ENCODE measurements at places on chromosomes 2 and 18.

DNA sequence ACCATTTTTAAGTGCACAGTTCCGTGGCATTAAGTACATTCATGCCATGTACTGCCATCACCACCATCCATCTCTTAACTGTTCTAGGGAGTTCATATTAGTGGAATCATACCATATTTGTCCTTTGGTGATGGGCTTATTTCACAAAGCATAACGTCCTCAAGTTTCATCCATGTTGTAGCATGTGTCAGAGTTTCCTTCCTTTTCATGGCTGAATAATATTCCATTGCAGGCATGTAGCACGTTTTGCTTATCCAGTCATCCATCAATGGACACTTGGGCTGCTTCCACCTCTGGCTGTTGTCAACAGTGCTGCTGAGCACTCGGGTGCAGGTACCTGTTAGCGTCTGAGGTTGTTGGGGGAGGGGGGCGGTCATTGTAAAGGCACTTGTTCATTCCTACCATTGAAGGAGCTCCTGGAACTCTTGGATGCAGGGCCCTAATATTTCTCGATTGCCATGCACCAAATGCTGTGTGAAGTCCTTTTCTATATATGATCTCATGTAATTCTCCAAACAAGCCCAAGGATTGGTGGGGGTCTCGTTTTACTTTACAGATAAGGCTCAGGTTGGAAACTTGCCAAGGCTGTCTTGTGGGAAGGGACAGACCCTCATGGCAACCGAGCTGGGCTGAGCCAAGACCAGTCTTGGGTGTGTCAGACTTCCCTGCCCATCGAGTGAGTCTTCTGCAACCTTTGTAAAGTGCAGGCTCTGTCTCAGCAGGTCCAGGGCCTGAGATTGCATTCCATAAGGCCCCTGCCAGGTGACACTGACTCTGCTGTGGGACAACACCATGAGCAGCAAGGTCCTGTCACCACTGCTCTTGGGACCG lies 42.9 kb upstream of the SH3RF3 start:
- DNase-seq = no peak

DNA sequence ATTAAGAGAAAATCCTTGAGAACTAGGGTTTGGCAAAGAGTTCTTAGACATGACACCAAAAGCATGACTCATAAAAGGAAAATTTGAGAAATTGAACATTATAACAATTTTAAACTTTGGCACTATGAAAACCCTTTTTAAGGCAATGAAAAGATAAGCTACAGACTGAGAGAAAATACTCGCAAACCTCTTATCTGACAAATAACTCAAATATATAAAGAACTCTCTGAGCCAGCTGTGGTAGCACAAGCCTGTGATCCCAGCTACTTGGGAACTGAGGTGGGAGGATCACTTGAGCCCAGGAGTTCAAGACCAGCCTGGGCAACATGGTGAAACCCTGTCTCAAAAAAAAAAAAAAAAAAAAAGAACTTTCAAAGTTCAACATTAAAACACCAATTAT lies 70.5 kb downstream of the FAM168B start:
- no peak for DNase-seq

DNA sequence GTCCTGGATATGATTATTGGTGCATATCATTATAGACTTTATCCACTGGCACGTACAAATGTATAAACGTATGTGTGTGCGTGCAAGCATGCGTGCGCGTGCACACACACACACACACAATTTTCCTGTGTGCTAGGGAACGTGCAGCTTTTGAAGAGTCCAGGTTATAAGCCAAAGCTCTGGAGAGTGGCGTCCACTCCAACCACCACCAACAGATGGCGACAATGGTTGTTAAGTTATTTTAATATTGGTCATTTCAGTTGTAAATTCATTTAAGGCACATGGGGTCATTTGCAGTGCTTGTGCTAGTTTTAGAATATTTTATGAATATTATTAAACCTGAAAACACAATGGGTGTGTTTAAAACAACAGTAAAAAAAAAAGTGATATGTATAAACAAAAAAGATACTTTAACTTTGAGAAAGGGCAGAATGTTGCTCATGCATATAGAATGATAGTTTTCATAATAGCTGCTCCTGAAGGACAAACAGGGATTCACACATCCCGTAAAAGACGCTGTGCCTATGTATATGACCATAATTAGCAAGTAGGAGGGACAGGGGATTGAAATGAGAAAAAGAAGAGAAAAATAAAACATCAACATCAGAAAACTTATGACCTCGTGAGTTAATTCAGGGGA lies 124.2 kb upstream of the ITGB6 start:
- DNase-seq = no peak

GRCh38 chr2:222256250-222256649 lies 42.5 kb downstream of the PAX3 start:
- no peak for DNase-seq

- no peak for DNase-seq
These were observed 618.0 kb downstream of the NYAP2 start for GRCh38 chr2:226017537-226017936.

DNA sequence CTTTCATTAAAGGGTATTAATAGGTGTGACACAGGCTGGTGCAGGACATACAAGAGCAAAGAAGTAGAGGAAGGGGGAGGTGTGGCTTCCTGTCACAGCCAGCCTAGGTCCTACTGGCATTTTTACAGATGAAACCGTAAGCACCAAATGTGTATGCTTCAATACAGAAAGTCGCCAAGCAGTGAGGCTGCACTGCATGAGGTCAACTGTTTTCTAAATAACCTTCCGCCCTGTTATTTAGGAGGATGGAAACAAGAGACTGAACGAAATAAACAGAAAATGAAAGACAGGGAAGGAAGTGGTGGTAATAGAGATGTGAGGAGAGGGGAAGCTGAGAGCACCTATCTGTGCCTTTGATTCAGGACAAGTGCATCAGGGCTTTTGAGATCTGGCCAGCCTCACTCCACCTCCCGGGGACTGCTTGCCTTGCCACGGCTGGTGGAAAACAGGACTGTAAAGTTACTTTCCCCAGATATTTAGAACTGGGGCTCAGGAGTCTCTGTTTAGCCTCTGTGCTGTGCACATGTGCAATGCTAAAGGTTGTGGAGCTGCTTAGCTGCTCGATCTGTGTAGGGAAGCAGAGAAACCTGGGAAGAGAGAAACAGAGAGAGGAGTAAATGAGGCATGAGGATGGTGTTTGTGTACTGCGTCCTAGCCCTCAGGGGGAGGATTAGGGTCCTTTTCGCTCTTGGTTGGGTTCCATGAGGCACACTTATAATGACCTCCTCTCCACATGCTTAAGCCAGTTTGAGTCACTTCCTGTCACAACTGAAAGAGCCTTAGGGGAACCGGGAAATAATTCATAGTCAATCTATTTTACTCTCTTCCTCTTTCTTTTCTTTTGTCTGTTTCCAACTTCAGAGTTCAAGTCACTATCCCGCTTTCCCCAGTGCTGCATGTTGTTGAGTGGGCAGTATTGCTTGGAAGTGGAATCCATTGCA lies 62.3 kb upstream of the BOD1L2 start:
- DNase-seq = no peak

- DNase-seq = no peak
These were observed 257.7 kb downstream of the ANAPC1 start for GRCh38 chr2:111626037-111626864.

DNA sequence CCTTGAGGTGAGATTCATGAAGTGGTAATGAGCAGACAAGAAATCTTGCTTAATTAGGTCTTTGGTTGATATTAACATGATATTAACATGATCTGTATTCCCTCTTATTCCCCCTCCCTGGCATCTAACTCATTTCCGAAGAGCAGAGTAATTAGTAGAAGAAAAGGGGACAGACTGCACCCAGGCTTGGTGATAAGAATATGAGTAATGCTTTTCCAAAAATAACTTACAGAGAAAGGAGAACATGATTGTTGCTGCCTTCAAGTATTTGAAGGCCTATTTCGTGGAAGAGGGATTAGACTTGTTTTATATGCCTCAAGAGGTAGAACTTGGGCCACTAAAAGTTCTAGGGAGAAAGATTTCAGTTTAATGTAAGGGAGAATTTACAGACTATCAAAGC lies 130.6 kb upstream of the ATP5MC3 start:
- DNase-seq = no peak

DNA sequence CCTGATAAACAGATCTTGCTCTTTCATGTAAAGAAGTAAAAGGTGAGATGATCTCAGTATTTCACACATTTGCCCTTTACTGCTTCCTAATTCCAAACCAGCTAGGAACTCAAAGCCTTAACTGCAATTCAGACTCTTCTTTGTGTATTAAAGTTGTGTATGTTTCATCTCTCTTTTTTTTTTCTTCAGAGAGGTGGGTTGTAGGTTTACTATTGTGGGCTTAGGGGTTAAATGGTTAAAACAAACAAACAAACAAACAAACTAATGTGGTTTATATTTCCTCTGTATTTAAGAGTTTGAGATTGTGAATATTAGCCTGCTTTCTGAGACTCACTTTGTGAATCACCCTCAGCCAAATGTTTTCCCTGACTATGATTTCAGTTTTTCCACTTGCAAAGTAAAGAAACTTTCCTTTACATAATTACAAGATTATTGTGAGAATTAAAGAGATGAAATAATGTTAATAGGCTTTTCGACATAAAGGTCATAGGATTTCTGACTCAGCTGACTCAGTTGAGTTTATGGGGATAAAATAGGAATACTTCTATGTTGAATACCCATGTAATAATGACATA lies 2.8 kb downstream of the GULP1 start:
- no peak for DNase-seq

- no peak for DNase-seq
These were observed 914 bp upstream of the IWS1 start for GRCh38 chr2:127527001-127527804.

DNA sequence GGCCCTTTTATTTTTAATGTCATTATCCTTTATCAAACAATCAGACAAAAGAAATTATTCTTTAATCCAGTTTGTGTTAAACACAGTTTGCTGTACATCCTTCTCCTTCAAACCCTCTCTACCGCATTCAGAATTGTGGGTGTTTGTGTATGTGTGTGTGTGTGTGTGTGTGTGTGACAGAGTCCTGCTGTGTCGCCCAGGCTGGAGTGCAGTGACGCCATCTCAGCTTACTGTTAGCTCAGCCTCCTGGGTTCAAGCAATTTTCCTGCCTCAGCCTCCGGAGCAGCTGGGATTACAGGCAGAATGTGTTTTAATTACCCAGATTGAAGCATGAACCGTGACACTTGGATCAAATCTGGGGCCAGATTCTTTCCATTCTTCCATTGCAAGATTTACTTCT lies 723.7 kb downstream of the DCDC2C start:
- no peak for DNase-seq

DNA sequence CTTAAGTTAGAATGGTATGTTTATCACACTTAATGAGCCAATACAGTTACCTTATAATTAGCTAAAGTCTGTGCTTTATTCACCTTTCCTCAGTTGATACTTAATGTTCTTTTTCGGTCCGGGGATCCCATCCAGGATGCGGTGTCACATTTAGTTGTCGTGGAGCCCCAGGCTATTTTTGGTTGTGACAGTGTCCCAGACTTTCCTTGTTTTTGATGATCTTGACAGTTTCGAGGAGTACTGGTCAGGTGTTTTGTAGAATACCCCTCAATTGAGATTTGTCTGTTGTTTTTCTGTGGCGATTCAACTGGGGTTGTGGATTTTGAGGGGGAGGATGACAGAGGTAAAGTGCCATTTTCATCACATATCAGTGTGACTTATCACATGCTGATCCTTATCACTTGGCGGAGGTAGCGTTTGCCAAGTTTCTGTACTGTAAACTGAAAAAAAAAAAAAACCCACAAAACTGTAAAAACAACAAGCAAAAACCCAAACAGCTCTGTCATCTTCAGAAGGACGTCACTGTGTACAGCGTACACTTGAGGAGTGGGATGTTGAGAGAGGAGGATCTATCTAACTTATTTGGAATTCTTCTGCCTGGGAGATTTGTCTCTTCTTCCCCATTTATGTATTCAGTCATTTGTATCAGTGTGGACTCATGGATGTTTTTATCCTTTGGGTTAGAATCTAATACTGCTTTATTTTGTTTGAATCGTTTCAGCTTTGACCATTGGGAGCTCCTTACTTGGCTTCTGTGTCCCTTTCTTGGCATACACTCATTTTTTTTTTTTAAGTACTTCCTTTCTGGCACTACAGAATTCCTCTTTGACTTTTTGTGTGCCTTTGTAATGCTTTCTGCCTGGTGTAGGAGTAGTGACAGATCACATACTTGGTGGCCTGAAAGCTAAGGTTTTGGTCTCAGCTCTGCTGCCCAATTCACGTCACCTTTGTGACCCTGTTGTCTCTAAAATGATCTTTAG lies 68.1 kb downstream of the FMNL2 start:
- no peak for DNase-seq

GRCh38 chr18:3455907-3456685 lies 6.1 kb downstream of the TGIF1 start:
- DNase-seq = no peak

GRCh38 chr2:212711856-212712255 lies 173.3 kb upstream of the ERBB4 start:
- no peak for DNase-seq

DNA sequence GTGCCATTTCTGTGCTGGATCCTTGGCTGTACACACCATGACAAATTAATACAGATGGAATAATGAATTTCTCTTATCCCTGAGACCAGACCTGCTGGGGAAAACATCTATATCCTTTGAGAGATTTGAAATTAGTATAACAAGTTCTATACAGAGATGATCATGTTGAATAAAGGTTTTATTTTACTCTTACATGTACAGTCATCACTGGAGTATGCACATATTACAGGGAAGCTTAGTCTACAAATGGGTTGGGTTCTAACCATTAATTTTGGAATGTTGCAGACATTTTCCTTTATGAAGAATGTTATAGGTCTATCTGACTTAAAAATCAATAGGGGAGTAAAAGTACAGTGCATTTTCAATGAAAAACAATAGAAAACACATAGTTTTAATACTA lies 29.9 kb upstream of the MMADHC start:
- DNase-seq = no peak

GRCh38 chr18:36389811-36390581 lies 92.5 kb downstream of the FHOD3 start:
- DNase-seq = no peak

DNA sequence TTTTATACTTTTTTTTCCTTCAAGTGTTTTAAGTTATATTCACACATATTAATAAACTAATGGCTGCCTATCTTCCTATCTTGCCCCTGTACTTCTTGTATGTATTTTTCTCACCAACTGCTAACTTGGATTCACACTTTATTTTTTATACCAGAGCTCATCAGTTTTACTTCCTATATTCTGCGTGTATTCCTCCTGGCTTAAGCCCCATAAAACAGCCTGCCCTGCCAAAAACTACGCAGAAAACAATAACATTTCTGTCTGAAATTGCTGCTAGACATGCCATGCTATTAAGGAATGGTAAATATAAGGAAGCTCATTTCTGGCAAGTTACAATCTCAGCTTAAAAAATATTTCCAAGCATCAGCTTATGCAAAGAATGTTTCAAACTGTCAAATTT lies 172.3 kb downstream of the UBE2E3 start:
- no peak for DNase-seq

DNA sequence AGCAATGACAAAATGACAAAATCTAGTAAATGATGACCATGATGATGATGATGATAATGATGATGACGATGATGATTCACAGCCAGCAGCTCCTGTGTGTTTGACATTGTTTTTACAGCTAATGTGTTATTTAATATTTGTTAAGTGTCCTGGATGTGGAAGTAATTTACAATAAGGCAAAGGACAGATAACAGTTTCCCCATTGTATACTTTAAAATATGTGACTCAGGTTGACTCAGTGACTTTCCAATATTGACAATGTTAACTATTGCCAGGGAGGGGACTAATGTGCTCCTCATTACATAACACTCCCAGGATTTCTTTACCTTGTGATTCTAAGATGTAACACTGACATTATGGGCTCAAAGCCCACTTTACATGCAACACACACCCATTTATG lies 602.2 kb downstream of the FBXO15 start:
- DNase-seq = no peak

- no peak for DNase-seq
These were observed 163.9 kb upstream of the HNMT start for GRCh38 chr2:137800386-137800785.

- DNase-seq = no peak
These were observed 13.6 kb upstream of the CREB1 start for GRCh38 chr2:207516206-207516605.
